Central memory CD8-positive, alpha-beta T cell (primary cell): ENCODE measurements at places on chromosomes 16 and 17.

GRCh38 chr16:19703172-19703889 lies 14.7 kb downstream of the KNOP1 start:
- no peak overlapping the region for H3K27ac ChIP-seq
- DNase-seq, result no peak
- no peak overlapping the region for H3K4me3 ChIP-seq
- H3K27me3 ChIP-seq, result no peaks in the 10 kb centered on the region

DNA sequence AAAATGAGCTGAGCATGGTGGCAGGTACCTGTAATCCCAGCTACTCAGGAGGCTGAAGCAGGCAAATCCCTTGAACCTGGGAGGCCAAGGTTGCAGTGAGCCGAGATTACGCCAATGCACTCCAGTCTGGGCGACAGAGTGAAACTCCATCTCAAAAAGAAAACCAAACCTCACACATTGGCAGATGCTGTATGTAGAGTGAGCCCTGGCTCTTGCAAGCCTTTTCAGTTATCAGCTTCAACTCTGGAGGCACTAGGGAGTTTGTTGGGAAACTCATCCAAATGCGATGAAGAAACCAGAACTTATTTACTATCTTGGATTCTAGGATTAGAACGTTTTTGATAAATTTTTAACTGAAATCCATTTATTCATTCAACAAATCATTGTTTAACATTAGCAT lies 56.9 kb upstream of the RASL10B start:
- H3K4me3 ChIP-seq, result no peak overlapping the region
- DNase-seq, result no peak
- H3K27ac ChIP-seq, result no peak overlapping the region

GRCh38 chr17:16215965-16216316 lies 607 bp upstream of the NCOR1 start:
- peaks cover 43% of the 10 kb centered on the region for H3K4me1 ChIP-seq
- H3K27me3 ChIP-seq, result no peaks in the 10 kb centered on the region
- peak overlapping the region; percentile 93 for H3K27ac ChIP-seq

DNA sequence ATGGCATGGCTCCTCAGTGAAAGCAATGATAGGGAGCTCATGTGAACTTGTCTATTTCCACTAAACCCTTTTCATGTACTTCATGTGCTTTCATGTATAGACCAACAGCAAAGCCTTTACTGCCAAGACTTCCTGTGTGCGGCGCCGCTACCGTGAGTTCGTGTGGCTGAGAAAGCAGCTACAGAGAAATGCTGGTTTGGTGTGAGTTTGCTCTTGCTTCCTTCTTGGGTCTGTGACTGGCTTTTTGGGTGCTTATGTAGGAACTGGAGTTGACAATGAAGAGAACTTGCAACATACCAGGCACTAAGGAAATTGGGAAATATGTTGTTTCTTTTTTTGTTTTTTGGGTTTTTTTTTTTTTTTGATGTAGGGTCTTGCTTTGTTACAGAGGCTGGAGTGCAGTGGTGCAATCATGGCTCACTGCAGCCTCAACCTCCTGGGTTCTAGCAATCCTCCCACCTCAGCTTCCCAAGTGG lies 5.7 kb downstream of the SNX11 start:
- peaks cover 44% of the 10 kb centered on the region for H3K4me1 ChIP-seq
- peak overlapping the region; percentile 58 for H3K27ac ChIP-seq
- DNase-seq, result peak; percentile 35
- no peaks in the 10 kb centered on the region for H3K27me3 ChIP-seq
- peak overlapping the region; percentile 57 for H3K4me3 ChIP-seq

- H3K27ac ChIP-seq, result no peak overlapping the region
- no peak for DNase-seq
- H3K27me3 ChIP-seq, result peaks cover 31% of the 10 kb centered on the region
- no peaks in the 10 kb centered on the region for H3K4me1 ChIP-seq
- H3K36me3 ChIP-seq, result no peaks in the 10 kb centered on the region
These were observed 60.7 kb downstream of the GRIN2A start for GRCh38 chr16:10121491-10121890.

DNA sequence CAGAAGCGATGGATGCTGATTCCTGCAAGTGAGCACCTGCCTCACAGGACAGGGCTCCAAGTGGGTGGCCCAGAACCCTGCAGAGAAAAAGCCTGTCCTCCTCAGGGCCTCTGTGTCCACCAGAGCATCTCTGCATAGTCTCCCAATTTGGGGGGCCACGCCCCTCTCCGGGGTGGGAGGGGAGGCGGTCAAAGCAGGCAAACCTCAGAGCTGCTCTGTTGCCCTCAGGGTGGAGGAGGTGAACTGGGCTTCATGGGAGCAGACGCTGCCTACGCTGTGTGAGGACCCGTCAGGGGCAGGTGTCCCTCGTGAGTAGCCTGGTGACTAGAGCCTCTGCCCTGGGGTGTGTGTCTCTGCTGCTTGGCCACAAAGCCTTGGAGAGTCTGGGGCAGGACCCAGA lies 19.3 kb downstream of the TRPV2 start:
- peaks cover 34% of the 10 kb centered on the region for H3K36me3 ChIP-seq
- H3K27me3 ChIP-seq, result no peaks in the 10 kb centered on the region
- peaks cover 31% of the 10 kb centered on the region for H3K4me1 ChIP-seq
- H3K27ac ChIP-seq, result peak overlapping the region; percentile 90
- H3K4me3 ChIP-seq, result no peak overlapping the region
- DNase-seq, result no peak

GRCh38 chr17:42405963-42406495 lies 17.0 kb downstream of the CAVIN1 start:
- H3K4me3 ChIP-seq, result no peak overlapping the region
- H3K4me1 ChIP-seq, result peaks cover 6% of the 10 kb centered on the region
- DNase-seq, result peak; percentile 65
- H3K27me3 ChIP-seq, result no peaks in the 10 kb centered on the region
- no peak overlapping the region for H3K27ac ChIP-seq

- peak overlapping the region; percentile 64 for H3K4me3 ChIP-seq
- H3K27me3 ChIP-seq, result peaks cover 1% of the 10 kb centered on the region
- no peaks in the 10 kb centered on the region for H3K36me3 ChIP-seq
- DNase-seq, result peak; percentile 26
- peaks cover 37% of the 10 kb centered on the region for H3K4me1 ChIP-seq
- peak overlapping the region; percentile 81 for H3K27ac ChIP-seq
These were observed 42.4 kb upstream of the AKTIP start for GRCh38 chr16:53545433-53545832.

DNA sequence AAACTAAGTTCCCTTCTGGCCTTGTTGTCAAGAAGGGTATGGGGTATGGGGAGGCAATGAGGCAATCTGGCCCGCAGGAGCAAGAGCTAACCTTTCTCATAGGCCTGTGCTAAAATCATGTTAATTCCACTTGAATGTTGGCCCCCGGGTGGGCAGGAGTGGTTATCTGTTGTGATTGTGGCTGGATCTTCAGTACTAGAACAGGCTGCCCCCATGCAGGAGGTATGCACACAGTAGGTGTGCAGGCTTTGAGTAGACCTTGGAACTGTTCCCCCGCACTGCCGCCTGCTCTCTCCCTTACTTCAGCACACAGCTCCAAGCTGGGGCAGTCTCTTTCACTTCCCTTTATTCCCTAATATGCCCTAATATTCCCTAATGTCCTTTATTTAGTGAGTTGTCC lies 52.4 kb upstream of the TANGO6 start:
- no peaks in the 10 kb centered on the region for H3K4me1 ChIP-seq
- H3K27ac ChIP-seq, result no peak overlapping the region
- peaks cover 2% of the 10 kb centered on the region for H3K36me3 ChIP-seq
- no peak overlapping the region for H3K4me3 ChIP-seq
- H3K27me3 ChIP-seq, result no peaks in the 10 kb centered on the region

GRCh38 chr17:57859601-57860413 lies 10.0 kb upstream of the MRPS23 start:
- H3K27me3 ChIP-seq, result peaks cover 50% of the 10 kb centered on the region
- DNase-seq, result no peak
- peaks cover 11% of the 10 kb centered on the region for H3K4me1 ChIP-seq
- no peak overlapping the region for H3K27ac ChIP-seq

- peak overlapping the region; percentile 96 for H3K27ac ChIP-seq
- peaks cover 43% of the 10 kb centered on the region for H3K36me3 ChIP-seq
- H3K4me3 ChIP-seq, result peak overlapping the region; percentile 98
- H3K4me1 ChIP-seq, result peaks cover 46% of the 10 kb centered on the region
These were observed 341 bp downstream of the SLC7A6OS start for GRCh38 chr16:68310437-68310773.
